ENCODE measurements at places on chromosomes 5 and 9.

- DNase-seq: no peak
These were observed 29.3 kb downstream of the IL31RA start for GRCh38 chr5:55880453-55880852.

- no peak for DNase-seq
These were observed 39.6 kb upstream of the SLC6A19 start for GRCh38 chr5:1161833-1162229.

DNA sequence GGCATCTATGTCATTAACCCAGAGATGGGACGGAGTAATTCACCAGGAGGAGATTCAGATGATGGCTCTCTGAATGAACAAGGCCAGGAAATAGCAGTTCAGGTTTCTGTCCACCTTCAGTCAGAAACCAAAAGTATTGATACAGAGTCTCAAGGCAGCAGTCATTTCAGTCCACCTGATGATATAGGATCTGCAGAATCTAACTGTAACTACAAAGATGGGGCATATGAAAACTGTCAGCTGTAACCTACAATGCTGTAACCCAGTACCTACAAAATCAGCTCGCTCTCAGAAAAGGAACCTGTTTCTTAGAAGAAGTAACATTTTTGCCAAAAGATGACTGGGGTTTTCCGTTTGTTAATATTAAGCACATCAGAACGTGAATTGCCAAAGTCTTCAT, 14.7 kb downstream of the MFAP3 start:
- DNase-seq: no peak

GRCh38 chr5:2917093-2917492, 165.6 kb upstream of the IRX2 start:
- no peak for DNase-seq

DNA sequence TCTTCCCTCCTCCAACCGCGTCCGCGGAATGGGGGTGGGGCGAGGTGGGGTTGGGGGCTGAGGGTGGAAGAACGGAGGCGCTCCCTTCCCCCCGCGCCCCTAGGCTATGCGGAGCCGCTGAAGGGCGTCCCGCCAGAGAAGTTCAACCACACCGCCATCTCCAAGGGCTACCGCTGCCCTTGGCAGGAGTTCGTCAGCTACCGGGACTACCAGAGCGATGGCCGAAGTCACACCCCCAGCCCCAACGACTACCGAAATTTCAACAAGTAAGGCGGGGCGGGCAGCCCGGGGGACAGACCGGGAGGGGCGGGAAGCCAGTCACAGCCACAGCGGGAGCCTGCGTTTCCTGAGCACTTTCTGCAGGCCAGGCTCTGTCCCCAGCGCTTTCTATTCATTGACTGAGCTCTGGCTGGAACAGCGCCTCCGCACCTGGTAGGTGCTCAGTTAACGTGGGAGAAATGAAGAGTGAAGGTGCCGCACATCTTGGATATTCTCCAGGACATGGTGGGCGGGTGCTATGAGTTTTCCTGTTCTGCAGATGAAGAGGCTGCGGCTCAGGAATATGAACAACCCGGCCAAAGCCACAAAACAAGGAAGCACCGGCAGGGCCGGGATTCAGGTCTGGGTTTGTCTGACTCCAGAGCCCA, 11.3 kb downstream of the MYOZ3 start:
- no peak for DNase-seq

DNA sequence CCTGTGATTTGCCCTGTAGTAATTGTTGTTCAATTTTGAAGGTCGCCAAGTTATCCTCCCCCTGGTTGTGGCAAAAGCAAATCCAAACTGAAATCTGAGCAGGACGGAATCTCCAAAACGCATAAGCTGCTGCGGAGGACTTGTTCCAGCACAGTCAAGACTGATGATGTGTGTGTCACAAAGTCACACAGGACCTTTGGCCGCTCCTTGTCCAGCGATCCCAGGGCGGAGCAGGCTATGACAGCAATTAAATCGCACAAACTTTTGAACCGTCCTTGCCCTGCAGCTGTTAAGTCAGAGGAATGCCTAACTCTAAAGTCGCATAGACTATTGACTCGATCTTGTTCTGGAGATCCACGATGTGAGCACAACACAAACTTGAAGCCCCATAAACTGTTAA, 128.4 kb downstream of the PARP8 start:
- no peak for DNase-seq

- DNase-seq: no peak
These were observed at the start of gene DIPK1B for GRCh38 chr9:136711751-136712689. Gene DIPK1B (plus strand): TSS chr9:136712572. CDS start chr9:136712666, 94 bp downstream.

DNA sequence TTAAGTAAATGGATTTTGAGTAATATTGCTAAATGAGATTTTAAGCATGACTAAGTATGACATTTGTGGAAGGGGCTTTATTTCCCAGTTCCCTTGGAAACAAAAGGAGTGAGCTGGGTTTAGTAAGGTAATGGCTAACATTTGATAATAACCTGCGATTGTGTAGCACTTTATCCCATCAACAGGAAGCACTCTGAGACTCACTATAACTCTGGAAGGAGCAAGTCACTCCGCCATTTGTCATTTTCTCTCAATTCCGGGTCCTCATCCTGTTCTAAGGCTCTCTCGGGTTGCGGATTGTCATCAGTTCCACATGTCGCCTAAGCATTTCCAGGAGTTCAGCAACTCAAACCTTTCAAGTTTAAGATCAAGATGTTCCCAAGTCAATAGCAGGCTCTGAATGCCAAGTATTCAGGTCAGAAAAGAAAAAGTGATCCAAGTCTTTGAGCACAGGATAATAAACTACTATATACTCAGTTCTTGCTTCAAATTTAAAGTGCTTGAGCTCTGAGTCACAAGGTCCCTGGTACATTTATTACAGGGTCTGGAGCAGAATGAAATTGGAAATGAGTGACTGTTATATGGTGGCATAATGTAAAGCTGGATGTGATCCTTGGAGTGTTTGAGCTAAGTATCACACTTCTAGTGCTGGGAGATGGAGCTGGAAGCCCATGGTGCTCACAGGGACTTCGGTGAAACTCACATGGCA, 39.3 kb downstream of the CAPSL start:
- no peak for DNase-seq

DNA sequence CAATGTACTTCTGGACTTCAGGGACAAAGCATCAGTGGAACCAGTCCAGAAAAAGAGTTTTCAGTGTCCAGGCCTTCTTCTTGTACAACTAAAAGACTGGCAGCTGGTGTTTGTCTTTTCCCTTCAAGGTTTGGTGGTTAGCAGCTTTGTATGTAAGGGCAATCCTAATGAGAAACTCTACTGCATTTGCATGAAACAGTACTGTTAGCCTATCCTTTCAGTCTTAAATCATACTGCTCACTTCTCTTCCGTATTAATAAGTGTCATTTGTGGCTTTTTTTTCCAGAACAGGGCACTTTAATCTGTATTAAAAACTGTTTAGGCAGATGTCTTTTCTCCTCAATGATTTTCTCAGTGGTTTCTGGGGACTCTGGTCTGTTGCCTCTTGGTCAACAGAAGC, 48.9 kb downstream of the FAM174A start:
- no peak for DNase-seq

DNA sequence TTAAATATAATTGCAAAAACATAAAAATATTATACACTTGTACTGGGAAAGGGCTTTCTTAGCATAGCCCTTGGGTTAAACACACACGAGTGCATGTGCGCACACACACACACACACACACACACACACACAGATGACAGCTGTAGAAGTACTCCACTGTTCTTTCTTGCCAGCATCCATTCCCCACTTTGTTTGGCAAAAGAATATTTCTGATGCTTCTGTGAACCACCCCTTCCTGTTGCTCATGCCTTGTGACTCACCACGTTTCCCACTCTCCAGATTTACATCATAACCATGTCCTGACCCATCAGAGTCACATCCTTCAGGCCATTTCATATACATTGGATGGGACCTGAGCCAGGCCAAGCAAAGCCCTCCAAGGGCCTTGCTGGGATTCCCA, 280.1 kb downstream of the DNAH5 start:
- no peak for DNase-seq

GRCh38 chr5:180339583-180340183, 13.5 kb downstream of the GFPT2 start:
- DNase-seq: no peak

- no peak for DNase-seq
These were observed 287.1 kb downstream of the SEC61B start for GRCh38 chr9:99509065-99509745.

DNA sequence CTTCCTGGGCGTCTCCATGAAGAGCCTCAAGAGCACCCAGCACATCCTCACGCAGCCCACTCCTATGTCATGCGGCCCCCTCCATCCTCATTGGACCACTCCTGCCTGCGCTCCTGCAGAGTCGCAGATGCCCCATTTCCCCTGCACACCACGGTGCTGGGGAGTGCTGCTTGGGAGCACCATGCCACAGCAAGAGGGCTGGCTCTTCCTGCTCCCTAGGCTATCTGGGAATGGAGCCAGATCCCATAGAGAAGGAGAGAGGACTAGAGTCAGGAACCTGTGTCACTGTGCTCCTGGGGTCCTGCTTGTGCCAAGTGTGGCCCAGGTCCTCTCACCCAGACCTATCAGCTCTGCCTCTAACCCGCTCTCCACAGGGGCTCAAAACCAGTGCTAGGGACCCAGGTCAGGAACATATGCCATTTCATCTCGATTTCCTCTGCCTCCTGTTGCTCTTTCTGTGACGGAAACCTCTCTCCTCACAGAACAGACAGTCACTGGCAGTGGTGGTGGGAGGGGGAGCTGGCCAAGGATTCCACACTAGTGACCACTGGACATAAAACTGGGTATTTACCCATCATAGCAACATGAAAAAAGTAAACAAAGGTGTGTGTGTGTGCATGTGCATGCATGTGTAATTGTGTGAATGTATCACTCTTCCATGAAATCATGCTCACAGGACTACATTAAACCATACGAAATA, 178.4 kb downstream of the TTLL11 start:
- no peak for DNase-seq

DNA sequence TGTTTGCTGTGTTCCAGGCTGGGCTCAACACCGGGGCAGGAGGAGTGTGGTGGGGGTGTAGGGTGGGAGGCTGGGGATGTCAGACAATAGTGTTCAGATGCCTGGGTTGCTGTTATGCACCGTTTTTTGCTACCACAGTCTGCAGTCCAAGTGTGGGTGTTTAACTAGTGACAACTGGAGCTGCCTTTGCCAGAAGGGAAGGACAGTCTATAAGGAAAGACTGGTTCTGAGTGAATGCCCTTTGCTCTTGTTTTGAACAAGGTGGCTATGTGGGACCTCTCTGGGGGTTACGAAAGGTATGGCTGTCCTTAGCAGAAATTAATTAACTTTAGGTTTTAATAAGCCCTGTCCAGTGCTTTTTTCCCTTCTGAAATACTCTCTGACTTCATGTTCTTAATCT, 118.5 kb upstream of the GNA14 start:
- DNase-seq: no peak

DNA sequence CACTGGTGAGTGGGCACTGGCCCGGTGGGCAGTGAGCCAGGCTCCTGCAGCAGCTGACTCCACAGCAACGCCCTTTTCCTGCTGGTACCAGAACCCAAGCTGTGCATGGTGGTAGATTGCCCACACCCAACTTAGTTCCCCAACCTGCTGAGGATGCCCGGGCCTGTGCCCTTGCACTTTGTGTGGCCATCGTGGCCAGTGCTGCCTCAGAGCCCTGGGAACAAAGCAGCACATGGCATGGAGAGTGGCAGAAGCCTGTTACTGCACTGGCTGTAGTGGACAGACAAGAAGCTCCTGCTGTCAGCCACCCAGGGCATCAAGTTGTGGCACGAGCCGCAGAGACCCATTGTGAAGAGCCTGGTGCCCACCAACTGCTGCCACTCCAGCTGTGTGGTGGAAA, 612.9 kb downstream of the DNAH5 start:
- DNase-seq: no peak

GRCh38 chr5:102590467-102590866, 91.7 kb upstream of the SLCO6A1 start:
- no peak for DNase-seq

DNA sequence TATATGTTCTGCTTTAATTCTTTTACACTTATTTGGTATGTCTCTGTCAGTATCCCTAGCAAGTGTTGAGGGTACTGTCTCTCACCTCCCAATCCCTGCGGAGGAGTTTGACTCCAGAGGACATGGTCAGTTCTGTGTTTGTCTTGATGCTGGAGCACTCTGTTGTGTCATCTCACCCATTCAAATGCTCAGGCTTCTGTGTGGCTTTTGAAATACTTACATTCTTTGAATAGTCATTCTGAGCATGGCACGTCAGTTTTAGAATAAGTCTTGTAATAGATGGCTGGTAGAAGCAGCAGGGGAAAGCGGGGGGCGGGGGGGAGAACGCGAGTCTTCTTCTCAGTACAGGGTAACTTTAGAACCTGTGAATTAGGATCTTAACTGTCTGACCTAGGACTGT, 12.3 kb downstream of the MAST4 start:
- no peak for DNase-seq

Measured in naive thymus-derived CD8-positive, alpha-beta T cell (primary cell).